Activated T-helper 17 cell treated with anti-CD3 and anti-CD28 coated beads, Interleukin-2, amount 50 U/mL, for 72 hours (primary cell): ENCODE measurements at places on chromosomes 4 and X.

DNA sequence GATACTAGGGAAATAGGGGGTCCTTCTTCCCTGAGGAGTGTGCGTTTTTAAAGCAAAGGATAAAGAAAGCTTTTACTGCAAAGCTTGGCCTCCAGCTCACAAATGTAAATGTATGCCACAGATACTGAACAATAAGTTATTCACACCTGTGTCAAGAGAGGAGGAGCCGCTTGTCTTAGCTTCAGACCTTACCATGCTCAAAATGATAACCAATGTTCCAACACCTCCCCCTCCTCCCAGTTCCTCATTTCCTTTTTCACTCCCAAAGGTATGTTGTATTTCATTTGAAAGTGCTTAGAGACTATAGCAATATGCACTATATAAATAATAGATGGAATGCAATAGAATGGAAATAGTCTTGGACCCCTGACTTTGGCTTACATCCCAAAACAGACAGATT, 47.0 kb upstream of the RAPGEF2 start:
- ATAC-seq = no peak

DNA sequence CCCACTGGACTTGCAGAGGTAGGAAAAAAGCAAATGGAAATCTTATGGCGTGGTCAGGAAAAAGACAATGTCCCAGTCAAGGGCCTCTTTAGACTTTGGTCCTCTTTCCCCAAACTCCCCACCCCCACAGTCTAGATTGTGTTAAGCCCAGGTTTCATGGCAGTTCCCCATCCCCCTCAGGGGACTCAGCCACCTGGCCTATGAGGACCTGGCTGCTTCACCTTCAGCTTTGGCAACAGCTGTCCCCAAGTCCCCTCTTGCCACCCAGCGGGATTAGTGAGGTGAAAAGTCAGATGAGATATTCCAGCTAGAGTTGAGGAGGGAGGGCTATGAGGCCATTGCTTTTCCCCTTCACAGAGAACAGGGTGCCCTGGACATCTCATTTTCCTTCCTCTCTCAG, 457 bp downstream of the RIPPLY1 start:
- ATAC-seq = no peak

- ATAC-seq = no peak
Measured at GRCh38 chr4:152954741-152955140, 18.6 kb downstream of the FHDC1 start.

GRCh38 chrX:13287816-13288215, 32.0 kb downstream of the ATXN3L start:
- ATAC-seq = no peak

DNA sequence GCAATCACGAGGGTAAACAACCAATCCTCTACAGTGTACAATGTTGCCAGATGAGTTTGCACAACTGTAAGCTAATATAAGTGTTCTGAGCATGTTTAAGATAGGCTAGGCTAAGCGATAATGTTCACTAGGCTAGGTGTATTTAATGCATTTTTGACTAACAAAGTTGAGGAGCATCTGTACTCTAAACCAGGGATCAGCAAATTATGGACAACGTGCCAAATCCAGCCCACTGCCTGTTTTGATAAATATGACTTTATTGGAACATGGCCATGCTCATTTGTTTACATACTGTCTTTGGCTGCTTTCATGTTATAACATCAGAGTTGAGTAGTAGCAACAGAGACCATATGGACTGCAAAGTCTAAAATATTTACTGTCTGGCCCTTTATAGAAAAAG, 46.3 kb upstream of the ARHGEF6 start:
- no peak for ATAC-seq

- no peak for ATAC-seq
Measured at GRCh38 chr4:53055716-53056403, 193.7 kb downstream of the RASL11B start.

- no peak for ATAC-seq
Measured at GRCh38 chrX:151701531-151701930, 6.3 kb downstream of the PRRG3 start.

GRCh38 chrX:154731881-154732280, 19.0 kb downstream of the GAB3 start:
- ATAC-seq = peak; percentile 70

- no peak for ATAC-seq
Measured at GRCh38 chr4:158597879-158598596, 73.6 kb downstream of the C4orf46 start.

DNA sequence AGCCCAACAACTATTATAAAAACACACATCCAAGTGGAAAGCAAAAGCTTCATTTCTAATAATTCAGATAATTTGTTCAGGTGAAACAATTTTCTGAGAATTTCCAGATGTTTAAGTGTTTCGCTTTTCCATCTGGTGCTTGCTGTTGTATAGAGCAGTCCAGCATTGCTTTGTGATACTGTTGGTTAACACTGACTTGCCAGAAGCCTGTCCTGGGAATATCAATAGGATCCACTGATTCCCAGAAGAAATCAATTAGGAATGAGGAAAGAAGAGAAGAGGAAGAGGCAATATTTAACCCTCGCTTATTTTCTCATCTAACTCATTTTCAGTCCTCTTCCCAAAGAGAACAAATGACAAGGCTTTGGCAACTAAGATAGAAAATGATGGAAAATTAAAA, 94.9 kb upstream of the DDIT4L start:
- ATAC-seq = no peak

GRCh38 chrX:140918398-140919038, 83.9 kb upstream of the SPANXB1 start:
- ATAC-seq = peak; percentile 25

- ATAC-seq = no peak
Measured at GRCh38 chr4:149702414-149703293, 113.0 kb downstream of the IQCM start.

DNA sequence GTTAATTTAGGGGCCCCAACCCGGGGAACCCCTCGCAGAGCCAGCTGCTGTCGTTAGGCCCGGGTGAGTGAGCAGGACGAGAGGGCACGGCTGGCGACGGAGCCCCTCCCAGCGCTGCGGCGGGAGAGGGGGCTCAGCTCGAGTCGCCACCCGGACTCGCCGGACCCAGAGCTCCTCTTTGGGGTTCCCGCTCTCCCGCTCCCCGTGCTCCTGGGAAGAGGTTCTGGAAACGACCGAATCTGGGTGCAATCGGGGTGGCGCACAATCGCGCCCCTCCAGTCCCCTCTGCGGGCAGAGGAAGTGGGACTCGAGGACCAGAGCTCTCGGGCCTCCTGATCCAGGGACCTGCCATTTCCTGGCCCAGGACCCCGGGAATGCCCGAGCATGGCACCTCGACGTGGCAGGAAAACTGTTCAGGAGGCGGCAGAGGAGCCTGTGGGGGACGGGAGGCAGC, 37.3 kb upstream of the ARAF start:
- peak; percentile 37 for ATAC-seq

GRCh38 chr4:133776961-133777360, 424.6 kb downstream of the PABPC4L start:
- ATAC-seq = no peak

DNA sequence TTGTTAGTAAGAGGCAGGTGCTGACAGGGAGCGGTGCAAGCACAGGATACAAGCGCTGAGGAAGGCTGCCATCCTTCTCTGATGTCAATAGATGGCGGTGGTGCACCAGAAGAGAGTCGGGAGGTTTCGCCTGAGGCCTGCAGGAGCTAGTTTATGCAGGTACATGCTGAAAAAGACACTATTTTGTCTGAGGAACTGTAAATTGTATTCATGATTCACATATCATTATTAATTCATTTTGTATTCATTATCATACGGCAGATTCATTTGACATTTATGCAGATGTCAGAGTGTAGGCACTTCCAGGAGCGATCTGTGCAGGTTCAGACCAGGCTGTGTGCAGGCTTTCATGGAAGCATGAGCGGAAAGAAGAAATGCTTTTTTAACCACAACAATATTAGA, 824.0 kb downstream of the STIM2 start:
- no peak for ATAC-seq

DNA sequence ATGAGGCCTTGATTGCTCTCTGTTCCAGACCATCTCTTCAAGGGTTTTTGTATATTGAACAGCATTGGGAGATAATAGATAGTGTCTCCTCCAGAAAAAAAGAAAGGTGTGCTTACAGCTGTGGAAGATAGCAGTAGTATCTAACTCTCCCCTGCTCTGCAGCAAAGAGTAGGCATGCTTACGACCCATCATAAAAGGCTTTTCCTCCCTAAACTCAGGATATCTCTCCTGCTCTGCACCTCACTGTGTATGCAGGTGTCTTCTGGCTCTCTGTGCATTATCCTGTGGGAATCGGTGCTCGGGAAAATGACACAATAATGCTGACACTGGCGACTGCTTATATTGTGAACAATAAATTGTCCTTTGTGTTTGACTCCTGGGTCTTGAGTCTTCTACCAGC, 216.0 kb downstream of the RAB28 start:
- no peak for ATAC-seq
